ENCODE measurements at places on chromosomes 7 and 10.

DNA sequence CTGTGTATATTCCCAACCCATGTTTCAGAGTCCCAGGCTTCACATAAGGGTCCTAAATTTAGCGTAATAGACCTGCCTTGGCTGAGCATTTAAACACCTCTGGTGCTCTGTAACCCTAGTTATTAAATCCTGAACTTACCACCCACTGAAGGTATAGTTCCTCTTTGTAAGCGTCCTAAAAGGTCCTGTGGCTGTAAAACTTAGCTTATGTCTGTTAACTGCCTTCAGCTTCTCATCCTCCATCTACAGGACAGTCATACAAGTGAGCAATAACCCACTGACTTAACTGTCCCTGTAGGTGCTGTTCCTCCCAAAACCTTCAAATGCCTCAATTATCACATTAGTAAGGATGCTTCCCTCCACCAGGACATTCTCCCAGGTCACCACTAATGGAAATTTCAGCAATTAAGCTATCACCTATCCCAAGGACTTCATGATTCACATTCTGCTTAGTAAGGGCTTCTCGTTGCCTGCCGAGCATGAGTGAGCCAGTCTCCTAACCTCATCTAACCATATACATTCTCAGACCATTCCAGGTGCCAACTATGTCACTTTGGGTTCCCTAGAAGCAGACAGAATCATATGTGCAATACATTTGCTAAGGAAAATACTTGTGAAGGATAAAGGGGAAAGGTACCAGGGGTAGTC is 55.8 kb downstream of the CASD1 start:
- DNase-seq, result no peak

- DNase-seq, result no peak
These were observed at the start of gene KCNMA1 for GRCh38 chr10:77637532-77638320. Gene KCNMA1 (minus strand): TSS chr10:77637808.

DNA sequence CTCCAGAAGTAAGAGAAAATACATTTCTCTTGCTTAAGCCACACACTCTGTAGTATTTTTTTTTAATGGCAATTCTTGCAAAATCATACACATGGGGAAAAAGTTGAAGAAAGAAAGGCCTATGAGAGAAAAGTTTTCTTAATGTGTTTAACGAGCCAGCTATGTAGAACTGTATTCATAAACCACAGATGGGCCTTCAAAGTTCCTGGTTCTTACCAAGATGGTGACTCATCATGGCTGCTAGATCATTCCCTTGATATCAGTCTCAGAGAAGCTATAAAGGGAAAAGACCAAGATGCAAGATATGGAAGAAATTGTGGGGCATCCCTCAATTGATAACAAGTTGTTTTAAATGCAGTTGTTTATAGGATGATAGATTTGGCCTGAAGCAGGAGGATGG is 992.7 kb upstream of the MBL2 start:
- DNase-seq, result no peak

DNA sequence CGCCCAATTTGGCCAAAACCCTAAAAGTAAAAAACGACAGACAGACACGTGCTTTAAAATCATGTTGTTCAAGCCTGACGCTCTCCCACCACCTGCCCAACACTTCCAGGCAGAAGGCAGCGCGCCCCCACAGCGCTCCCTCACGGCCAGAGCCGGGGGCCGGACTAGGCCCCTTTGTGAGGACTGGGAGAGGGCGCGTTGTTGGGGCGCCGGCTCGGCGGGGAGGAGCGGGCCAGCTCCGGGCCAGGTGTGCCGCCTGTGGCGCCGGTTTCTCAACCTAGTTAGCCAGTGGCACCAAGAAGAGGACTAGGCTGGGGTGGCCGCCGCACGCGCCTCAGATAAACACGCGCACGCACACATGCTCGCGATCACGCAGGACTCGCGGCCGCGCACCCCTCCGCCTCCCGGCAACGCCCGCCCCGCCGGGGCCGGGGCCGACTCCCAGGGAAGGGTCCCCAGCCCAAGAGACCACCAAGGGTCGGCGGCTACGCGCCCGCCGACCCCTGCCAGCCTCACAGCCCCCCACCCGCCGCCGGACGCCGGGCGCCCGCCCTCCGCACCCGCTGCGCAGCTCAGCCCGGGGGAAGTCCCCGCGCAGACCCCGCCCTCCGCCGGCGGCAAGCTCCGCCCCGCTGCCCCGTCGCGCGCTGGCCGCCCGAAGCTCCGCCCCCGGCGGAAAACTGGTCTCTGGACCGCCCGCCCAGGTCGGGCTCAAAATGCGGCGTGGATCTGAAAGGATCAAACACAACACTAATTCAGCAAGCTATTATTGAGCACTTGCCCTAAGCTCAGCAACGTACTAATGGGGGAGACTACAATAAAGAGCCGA is at the start of gene IMMP2L:
IMMP2L (minus strand) TSS at position 589 of the 829 bp plus-strand sequence.
- DNase-seq, result peak; percentile 95

DNA sequence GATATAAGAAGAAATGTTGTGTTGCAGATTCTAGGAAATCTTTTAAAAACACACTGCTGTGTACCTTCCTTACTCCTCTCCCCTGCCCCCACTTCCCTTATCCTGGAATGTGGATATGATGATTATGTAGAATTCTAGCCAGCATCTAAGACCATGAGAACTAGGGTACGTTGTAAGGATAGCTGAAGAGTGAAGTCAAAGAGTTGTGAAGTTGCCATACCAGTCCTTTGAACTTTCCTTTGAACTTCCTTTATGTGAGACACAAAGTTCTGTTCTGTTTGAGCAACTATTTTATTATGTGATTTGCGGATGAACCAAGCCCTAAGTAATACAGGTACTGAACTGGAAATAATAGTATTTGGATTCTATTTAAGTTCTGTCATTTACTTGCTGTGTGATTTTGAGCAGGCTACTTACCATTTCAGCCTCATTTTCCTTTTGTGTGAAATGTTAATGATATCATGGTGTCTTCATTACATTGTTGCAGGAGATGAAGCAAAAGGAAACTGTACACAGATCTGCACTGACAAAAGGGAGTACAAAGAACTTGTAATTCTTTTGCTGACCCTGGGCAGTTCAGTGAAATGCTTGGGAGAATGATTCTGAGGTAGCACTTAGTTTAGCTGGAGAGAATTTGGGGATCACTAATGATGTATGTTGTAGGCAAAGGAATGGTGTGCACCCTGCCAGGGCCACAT is 31.4 kb downstream of the RPA3 start:
- DNase-seq, result no peak

DNA sequence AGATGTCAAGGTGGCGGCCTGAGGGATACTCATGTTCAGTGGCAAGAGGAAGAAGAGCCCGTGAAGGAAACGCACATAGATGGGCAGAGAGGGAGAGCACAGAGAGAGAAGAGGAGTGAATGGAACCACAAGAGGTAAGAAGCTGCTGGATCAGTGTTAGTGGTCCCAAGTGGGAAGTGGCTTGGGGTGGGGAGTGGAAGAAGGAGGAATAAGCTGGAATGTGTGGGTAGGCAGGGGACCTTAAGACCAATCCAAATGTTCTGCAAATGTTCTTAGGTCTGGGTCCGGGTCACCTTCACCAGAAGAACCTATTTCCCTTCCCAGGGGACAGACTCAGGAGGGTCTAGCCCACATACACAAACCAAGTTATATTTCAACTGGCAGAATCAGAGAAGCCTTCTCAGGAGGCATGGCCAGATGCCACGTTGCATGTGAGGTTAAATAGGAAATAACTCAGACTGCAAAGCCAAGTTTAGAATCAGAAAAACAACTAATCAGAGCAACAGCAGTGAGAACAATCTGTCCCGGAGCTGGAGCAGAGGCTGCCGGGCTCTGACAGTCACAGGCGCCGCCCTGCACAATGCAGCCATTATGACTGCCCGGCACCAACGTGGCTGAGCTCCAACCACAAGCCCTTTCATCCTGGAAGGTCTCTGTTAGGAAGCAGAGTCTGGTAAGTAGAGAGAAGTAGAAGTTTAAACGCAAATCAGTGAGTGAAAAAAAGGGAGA is 78.6 kb upstream of the ARMC3 start:
- no peak for DNase-seq

DNA sequence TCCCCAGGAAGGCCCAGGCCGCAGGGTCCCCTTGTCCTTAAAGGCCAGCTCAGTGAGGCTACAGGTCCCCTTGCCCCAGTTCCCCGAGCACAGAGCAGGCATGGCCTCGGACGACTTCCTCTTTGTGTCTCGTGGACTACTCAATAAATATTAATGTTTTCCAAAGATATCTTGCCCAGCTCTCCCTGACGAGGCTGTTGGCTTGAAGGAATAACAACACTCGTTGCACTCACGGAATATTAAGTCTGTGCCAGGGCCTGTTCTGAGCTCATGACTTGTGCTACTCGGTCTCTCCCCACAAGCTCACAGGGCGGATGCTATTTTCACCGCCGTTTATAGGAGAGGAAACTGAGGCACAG is 68.2 kb downstream of the CUX1 start:
- DNase-seq, result no peak

GRCh38 chr7:120014925-120015465 is 258.0 kb upstream of the KCND2 start:
- DNase-seq, result no peak

DNA sequence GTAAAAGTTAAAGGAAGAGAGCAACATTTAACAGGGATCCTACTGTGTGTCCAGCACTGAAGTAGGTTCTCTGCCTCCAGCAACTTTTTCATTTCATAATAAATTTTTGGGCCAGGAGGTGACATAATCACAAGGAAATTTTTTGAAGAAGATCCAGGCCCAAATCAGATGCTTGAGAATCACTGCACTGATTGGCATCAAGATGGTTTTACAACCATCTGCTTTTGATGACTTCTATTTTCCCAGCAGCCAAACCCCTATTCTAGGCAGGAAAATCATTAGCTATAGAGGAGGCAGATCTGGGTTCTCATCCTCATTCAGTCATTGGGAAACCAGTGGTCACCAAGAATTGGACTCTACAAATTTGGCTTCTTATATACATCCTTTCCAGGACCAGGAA is 79.0 kb downstream of the ARL4A start:
- DNase-seq, result no peak

DNA sequence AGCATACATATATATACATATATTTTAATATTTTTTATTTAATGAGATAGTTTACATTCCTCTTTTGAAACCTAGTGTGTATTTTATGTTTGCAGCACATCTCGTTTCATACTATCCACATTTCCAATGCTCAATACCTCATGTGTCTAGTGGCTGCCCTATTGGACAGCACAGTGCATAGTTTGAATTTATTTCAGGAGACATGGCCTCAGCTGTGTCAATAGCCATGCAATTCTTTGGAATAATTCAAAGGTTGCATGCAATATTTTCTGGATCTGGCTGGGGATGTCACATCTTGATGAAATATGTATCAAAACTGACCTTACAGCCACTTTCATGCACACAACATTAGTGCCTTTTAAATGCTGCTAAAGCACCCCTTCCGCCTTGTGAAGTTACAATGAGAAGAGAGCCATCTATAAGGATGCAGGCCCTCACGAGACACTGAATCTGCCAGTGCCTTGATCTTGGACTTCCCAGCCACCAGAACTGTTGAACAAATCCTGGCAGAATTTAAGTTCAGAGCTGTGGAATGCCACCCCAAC is 13.0 kb downstream of the FGFBP3 start:
- no peak for DNase-seq

DNA sequence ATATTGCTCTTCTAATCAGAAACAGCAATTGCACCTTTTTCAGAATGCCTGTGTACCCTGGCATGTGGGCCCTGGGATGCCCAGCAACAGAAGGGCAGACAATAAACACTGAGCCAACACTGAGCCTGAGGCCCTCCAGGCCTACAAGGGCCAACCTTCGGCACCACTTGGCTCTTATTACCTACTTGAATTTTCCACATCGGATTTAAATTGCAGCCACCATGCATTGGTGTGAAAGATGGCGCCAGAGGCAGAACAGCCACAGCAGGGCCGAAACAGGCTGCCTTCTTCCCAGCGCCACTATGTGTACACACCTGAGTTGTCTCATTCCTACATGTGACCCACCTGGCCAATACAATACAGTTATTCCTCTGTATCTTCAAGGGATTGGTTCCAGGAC is 51.4 kb upstream of the EZH2 start:
- DNase-seq, result no peak

GRCh38 chr7:99631295-99632109 is 14.8 kb downstream of the ZSCAN25 start:
- no peak for DNase-seq

- DNase-seq, result no peak
These were observed 561.7 kb downstream of the SDK1 start for GRCh38 chr7:3862774-3863173.

DNA sequence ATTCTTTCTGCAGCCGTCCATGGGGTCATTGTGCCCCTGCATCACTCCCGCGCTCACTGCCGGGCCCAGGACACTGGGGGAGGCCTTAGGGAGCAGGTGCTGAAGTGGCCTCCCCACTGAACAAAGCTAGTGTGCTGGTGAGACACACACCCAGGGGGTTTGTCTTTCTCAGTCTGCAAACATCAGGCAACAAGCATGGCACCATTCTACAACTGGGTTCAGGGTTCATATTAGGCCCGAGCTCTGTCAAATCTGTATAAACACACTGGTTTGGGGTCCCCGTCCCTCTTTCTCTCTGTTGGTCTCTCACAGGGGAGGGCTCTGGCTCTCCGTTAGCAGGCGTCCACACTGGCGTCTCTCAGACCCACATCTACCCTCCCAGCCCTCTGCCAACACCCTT is 11.1 kb upstream of the PPP2R2D start:
- no peak for DNase-seq

DNA sequence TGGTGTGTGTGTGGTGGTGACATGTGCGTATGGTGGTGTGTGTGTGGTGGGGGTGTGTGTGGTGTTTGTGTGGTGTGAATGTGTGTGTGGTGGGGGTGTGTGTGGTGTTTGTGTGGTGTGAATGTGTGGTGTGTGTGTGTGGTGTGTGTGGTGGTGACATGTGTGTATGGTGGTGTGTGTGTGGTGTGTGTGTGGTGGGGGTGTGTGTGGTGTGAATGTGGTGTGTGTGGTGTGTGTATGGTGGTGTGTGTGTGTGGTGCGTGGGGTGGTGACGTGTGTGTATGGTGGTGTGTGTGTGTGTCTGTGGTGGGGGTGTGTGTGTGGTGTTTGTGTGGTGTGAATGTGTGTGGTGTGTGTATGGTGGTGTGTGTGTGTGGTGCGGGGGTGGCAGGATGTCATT is 453.1 kb downstream of the DNAJB6 start:
- DNase-seq, result no peak
